ENCODE measurements at places on chromosomes 1 and 21.
A peak's percentile ranks its signal among the peaks of the same experiment; 100 is the strongest.

GRCh38 chr1:205970486-205970885 lies 27.2 kb upstream of the SLC26A9 start:
- no peak for DNase-seq

- peak; percentile 64 for DNase-seq
These were observed 9.9 kb downstream of the PLOD1 start for GRCh38 chr1:11944358-11944931.

- DNase-seq, result no peak
These were observed 21.4 kb upstream of the BLACAT1 start for GRCh38 chr1:205477121-205477758.

- no peak for DNase-seq
These were observed 126.6 kb upstream of the IFFO2 start for GRCh38 chr1:19083081-19083480.

DNA sequence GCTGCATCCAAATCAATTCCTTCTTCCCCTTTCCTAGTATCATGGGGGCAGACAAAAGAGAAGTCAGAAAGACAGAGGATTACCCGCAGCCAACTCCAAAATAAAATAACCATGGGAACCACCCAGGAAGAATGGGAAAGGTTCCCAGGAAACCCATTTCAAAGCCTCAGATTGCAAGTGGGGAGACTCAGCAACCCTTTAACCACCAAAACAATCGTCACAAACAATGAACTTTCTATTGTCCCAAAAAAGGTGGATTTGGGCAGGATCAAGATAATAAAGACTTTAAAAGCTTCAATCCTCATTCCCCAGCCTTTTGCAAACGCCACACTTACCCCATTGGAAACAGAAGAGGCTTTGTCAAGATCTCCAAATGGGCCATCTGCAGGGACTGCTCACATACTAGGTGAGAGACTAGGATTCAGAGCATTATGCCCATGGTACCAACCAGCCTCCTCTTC lies 5.1 kb downstream of the TIAM1 start:
- DNase-seq, result no peak

DNA sequence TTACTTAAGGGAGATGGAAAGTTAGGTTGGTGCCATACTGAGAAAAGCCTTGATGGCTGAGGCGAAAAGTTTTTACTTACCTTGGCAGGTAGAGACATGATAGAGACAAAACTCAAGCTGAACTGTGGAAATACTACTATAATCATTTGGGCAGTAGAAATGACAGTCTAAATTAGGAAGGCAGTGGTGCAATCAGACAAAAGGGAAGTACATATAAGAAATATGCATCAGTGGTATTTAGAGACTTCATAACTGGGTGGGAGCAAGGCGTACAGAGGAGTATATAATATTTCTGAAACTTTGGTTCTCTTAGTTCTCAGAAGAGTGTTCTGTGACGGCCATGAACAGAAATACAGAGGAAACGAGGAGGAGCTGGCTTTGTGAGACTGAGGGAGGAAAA lies 2.4 kb upstream of the CEP350 start:
- DNase-seq, result no peak

- DNase-seq, result peak; percentile 19
These were observed 44.2 kb upstream of the ETS2 start for GRCh38 chr21:38761531-38761930.

DNA sequence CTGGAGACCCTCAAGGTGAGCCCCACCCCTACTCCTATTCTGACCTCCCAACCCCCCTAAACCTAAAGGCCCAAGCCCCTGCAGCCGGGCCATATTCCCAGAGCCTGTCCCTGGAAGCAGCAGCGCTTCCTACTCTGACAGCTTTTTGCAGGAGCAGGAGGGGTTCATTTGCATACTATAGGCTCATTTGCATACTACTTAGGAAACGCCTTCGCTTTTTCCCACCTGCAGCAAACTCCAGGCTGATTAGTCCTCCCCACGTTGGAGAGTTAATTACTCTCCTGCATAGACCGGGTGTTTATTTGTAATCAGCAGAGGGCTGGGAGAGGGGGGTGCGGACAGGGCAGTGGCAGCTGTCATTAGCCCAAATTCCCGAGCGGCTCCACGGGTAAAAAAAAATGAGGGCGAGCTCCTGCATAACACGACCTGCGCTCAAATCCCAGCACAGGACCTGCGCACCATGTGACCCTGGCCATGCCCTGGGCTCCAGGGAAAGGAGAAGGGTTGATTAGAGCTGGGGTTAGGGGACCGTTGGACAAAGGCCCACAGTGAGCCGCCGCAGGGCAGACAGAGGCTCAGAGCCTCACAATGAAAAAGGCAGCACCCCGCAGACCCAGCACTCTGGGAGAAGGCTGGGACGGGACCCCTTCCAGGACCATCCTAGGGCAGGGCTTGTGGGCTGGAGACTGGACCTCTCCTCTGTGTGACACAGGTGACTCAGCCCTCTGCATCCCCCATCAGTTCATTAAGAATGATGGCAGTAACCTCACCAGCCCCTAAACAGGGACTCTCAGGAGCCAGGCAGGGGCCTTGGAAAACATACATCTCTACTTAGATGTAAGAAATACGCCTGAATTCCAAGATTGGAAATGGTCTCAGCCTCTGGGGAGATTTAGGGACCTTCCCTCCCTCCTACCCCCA lies 9.9 kb upstream of the C1QA start:
- DNase-seq, result no peak

GRCh38 chr1:186978596-186979556 lies 150.1 kb downstream of the PLA2G4A start:
- no peak for DNase-seq

DNA sequence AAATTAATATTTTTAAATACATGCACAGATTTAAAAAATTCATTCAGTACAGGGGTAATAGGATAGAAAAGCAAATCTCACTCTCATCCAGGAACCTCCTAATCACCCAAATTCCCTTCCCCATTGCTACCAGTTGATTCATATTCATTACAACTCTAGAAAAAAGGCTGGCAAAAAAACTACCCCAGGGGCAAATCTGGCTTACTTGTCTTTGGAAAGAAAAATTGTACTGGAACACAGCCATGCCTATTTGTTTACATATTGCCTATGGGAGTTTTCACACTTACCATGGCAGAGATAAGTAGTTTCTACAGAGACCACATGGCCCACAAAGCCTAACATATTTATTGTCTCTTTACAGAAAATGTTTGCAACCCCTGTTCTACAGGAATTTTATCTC lies 8.9 kb upstream of the RBM34 start:
- DNase-seq, result no peak

DNA sequence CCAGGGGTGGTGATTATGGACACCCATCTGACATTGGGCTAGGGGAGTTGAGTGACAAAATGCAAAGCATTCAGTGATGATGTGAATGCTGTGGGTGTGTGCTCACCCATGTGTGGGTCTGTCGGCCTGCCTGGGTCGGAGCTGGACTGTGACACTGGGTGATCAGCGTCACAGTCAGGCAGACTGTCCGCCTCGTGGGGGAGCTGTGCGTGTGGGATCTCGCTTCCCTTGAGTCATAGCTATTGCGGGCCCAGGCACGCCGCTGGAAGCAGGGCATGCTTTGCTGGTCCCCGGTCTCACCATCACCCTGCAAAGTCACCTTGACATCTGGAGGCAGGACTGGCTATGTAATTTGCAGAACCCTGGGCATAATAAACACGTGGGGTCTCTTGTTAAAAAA lies 156.9 kb upstream of the IGSF21 start:
- DNase-seq, result no peak

DNA sequence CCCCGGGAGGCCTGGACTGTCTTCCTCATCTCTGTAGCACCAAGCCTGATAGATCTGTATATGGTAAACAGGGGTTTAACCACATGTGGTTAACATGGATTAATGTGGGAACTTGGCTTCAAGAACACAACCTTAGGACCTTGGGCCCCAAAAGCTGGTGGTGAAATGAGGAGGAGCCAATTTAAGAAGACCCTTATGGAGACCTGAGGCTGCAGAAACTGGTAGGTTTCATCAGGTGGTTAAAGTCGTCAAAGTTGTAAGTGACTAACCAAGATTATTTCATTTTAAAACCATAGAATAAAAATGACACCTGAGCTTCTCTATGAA lies 14.0 kb downstream of the THEMIS2 start:
- no peak for DNase-seq

DNA sequence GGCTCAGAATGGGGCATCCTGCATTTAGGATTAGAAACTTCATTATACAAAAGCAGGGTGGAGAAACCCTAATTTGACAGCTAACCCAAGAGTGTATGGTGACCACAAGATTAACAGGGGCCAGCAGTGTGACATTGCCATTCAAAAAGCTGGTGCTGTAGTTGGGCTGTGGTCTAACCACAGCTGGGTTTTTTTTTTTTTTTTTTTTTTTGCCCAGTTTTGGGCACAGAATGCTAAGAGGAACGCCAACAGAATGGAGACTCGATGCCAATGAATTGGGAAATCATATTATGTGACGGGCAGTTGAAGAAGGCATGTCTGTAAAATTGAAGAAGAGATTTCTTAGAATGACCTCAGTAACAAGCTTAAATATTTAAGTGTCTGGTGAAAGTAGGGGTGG lies 58.4 kb downstream of the NFIA start:
- no peak for DNase-seq

- peak; percentile 43 for DNase-seq
These were observed 7.4 kb upstream of the DEGS1 start for GRCh38 chr1:224175617-224176016.

- peak; percentile 67 for DNase-seq
These were observed 21.9 kb downstream of the RD3 start for GRCh38 chr1:211469938-211470529.

DNA sequence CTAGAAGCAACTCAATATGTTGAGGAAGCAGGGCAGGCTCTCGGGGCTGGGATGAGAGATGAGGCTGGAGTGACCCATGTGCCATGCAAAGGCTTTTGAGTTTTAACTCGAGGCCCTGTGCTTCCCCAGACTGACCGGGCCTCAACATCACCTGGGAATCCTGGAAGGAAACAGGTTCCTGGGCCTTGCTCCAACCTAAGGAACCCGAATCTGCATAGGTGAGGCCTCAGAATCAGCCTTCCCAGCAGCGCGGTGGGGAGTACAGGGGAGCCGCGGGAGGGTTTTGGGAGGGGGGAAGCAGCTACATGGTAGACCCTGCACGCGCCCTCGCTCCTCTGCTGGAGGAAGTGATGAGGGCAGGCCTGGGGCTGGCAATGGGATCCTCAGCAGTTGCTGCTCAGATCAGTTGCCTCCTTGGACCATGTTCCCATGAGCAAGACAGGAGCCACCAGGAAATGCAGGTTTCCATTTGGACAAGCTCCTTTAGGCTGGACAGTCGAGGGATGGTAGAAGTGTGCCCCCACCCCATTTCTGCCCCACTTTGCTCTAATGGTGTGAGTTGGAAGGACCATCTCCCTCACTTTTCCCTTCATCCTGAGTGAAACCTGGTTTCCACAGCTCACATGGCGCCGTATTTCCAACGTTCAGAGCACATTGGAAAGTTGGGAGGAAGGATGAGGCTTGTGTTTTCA lies 4.5 kb upstream of the KIAA1614 start:
- no peak for DNase-seq

GRCh38 chr1:203907901-203908300 lies 46.5 kb downstream of the SNRPE start:
- no peak for DNase-seq

Data from hindlimb muscle (tissue), 1 donor.